ENCODE measurements at places on chromosomes 16 and 17.
A peak's percentile ranks its signal among the peaks of the same experiment; 100 is the strongest.

GRCh38 chr17:7403727-7403976, 245 bp downstream of the TMEM256 start:
- peak; percentile 92 for DNase-seq

- DNase-seq, result peak; percentile 56
Observed at GRCh38 chr17:17778308-17779014, 58.3 kb downstream of the SREBF1 start.

DNA sequence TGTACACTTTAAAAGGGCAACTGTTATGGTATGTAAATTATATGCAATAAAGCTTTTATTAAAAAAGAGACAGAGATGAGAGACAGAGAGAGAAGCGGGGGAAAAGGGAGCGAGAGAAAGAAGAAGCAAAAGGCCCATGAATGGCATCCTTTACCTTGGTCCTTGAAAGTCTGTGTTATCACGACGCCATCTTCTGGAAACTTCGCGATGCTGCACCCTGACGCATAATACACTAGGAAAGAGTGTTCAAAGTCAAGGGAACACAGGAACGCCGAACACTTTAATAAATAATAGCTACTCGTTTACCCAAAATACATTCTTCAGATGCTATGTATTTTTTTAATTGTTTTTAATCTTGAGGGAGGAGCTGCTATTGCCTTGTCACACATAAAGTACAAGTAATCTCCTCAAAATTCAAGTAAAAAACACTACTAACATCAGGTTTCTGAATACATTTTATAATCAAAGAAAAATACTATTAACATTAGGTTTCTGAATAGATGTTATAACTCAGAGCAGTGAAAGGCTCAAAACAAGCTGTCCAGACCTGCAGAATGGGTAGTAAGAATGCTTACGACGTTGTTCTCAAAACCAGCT, 23.0 kb upstream of the SLC38A8 start:
- DNase-seq, result peak; percentile 71

GRCh38 chr17:75267411-75268232, 3.4 kb downstream of the MIF4GD start:
- DNase-seq, result no peak

DNA sequence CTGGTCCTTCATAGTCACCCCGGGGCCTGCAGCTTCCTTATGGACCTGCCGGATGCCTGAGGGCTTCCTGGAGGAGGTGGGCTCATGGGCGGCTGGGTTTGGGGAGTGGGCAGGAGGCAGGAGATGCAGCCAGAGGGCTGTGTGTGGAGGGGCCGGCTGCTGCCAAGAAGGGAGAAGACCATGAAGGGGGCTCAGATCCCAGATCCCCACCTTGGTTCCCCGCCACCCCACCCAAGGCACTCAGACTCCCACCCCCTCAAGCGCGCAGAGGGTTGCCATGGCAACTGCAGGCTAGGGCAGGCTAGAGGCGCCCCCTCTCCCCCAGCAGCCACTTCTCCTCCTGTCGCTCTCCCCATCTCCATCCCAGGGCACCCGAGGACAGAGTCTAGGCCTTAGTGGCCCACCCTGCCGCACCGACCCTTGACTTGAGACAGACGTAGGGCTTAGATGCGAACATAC, 104.5 kb downstream of the CRLF3 start:
- no peak for DNase-seq

- no peak for DNase-seq
Observed at GRCh38 chr16:55386534-55387296, 62.7 kb downstream of the IRX6 start.

GRCh38 chr17:4476017-4476416, 22.7 kb upstream of the SPNS2 start:
- DNase-seq, result no peak

DNA sequence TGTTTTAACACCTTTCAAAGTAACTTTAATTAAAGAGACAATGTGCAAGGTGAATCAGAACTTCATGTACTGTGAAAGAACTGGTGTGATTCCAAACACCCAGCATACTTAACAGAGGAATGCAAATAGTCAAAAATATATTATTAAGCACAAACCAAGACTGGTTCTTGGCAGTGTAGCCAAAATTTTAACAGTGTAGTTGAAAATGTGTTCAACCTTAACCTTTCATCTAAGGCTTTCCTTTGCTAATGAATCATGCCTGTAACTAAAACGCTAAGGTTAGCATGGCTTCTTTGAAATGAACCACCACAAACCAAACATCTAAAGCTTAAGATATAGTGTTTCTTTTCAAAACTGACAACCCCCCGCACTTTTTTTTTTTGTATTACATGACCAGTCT, 146.3 kb upstream of the AXIN2 start:
- no peak for DNase-seq

DNA sequence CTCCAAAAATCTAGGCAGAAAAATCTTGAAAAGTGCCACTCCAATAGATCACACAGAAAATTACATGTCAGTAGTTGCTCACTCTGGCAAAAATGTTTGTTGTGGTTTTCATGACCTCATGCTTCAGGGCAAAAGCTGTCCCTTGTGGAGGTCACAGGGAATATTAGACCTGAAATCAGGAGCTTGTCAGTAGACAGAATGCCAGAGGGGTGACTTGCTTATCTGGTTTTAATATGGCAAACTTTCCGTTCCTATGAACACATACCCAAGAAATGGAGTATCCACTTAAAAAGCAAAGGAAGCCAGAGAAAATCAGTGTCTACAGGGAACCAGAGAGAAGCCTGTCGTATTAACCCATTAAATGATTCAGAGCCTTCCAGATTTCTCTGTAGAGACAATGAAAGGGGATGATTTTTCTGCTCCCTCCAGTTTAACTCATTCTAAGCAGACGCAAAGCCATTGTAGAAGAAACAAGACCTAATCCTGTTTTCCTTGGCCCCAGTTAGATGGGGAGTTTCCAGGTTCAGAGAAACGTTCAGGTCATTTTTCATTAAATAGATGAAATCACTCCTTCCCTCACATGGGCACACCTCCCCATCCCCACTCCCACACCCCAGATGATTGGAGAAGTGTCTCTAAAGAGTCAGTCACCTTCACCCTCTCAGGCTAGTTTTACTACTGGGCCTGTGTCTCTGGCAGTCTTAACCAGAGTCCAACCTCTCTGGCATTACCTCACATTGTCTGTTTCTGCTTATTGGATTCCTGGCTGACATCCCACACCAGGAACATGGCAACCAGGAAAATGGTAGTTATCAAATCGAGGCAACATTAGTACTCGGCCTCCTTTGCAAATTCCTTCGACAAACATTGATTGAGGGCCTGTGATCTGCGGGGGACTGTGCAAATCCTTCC, 6.0 kb downstream of the SOX9 start:
- DNase-seq, result peak; percentile 43

DNA sequence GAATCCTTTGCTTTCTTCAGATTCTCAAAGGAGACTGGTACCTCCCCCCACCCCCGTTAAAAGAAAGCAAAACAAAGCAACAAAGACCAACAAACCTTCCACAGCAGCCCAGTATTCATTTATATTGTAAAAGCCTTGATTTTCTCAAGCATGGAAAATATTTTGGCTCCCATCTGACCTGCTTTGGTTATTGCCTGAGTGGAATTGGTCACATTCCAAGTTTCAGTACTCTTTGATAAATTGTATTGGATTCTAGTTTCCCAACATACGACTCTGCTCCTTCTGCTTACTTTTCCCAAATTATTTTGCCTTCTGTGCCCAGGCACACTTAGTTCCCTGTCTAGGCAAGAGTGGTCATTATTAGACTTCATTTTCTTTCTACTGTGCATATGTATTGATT, 1.3 kb downstream of the ABCC11 start:
- DNase-seq, result peak; percentile 41

DNA sequence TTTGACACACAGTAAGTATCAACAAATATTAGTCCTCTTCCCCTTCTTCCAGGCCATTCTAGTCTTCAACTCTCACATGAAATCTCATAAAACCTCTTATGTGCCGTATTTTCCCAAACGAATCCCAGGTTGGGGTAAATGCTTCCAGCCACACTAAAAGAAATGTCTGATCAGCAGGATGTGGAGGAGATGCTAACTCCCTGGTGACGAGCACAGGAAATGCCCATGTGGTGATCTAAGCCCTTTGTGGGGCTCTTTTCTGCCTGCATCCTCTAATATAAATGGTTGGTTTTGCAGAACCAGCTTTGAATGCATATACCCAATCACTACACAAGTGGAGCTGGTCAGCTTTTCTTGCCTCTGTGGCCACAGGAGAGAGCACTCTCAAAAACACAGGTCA, 498.2 kb upstream of the ERCC4 start:
- no peak for DNase-seq

- DNase-seq, result no peak
Observed at GRCh38 chr16:72645538-72645937, 402.4 kb downstream of the ZFHX3 start.

- no peak for DNase-seq
Observed at GRCh38 chr16:56237451-56237930, 46.2 kb downstream of the GNAO1 start.

GRCh38 chr16:1790611-1791255, 2.8 kb downstream of the IGFALS start:
- no peak for DNase-seq
